ENCODE measurements at places on chromosomes 11 and 22.

GRCh38 chr22:29716814-29717545 lies 2.8 kb upstream of the CABP7 start:
- DNase-seq: no peak

DNA sequence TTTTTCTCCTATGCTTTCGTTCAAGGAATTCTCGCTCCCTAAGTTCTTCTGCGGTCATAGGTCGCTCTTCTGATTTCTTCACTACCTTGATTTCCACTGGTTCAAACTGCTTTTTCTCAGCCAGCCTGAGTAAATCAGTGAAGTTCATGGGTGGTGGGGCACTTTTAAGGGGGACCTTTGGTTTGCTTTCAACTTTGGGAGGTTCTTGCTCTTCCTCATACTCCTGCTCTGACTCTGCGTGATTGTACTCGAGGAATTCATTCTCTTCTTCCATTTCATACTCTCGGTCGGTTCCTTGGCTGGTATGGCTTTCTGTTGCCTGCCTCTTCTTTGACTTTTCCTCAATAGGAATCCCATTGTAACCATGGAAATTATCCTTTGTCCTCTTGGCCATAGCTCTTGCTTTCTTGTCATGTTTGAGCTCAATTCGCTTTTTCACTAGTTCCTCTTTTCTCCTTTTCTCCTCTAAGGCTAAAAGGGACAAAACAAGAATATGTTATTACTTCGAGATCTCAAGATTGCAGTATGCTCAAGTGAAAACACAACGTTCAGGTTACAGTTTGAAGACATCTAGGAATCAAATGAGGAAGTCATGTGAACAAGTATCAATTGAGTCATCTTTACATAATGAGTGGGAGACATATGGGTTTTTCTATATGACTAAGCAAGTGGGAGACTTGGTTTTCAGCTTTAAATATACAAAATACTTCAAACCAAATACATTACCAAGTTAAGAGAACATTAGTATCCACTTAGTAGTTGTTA lies 16.2 kb downstream of the MISFA start:
- DNase-seq: no peak

GRCh38 chr22:24523873-24524272 lies 28.7 kb downstream of the UPB1 start:
- DNase-seq: no peak

DNA sequence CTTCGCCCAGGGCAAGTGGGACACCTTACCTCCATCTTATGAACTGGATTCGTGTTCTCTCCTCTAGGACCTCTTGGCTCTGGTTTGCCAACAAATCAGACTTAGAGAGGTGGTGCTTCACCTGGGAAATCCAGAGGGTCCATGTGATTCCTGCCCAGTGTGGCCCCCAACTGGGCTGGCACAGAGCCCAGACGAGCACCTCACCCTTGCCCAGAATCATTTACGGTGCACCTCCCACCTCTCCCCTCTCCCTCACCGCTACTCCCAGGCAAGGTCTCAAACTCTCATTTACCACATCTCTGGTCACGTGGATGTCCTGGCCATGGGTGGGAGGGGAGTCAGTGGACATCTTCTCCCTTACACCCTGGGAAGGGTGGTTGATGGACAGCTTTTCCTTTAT lies 1.1 kb downstream of the SPATA19 start:
- DNase-seq: no peak

- no peak for DNase-seq
These were observed 16.3 kb upstream of the C11orf87 start for GRCh38 chr11:109405671-109406070.

DNA sequence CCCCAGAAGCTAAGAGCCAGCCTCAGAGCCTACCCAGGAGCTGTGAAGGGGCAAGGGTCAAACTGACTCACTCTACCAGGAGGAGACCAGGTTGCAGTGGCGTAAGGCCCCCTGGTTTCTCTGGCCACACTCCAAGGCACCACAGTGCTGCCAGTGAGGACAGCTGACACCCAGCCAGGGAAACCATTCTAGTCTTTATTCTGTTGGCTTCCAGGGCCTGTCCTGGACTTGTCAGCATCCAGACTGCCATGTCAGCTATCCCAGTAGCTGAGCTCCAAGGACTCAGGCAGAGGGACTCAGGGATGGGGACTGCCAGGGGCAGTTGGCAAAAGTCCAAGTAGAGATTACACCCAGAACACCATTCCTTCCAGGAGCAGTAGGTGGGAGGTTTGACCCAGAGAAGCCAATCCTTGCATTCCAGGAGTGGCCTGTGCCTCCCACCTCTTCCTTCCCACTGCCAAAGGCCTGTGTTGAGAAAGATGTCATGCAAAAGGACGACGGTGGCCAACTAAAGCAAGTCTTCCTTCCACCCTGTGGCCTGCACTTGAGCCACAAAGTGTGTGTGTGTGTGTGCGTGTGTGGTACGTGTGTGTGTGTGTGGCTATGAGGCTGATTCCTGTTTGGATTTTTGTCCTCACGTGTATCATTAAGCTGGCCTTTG lies 3.6 kb upstream of the MAPK8IP1 start:
- no peak for DNase-seq

DNA sequence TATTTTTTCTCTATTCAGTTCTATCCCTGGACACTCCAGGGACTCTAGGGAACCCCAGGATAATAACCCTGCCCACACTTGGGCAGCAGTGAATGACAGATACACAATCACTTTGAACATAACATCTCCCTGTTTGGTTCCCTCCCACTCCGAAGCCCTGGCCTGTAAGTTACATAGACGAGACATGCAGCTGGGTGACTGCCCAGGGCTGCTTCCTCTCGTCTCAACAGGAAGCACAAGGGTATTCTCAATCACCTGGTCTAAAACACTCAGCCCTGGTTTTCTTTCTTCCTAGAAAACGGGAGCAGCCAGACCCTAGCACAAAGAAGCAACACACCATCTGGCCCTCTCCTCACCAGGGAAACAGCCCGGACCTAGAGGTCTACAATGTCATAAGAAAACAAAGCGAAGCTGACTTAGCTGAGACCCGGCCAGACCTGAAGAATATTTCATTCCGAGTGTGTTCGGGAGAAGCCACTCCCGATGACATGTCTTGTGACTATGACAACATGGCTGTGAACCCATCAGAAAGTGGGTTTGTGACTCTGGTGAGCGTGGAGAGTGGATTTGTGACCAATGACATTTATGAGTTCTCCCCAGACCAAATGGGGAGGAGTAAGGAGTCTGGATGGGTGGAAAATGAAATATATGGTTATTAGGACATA lies 19.4 kb downstream of the LAYN start:
- no peak for DNase-seq

- DNase-seq: no peak
These were observed 5.4 kb upstream of the RPS6KB2 start for GRCh38 chr11:67422891-67423290.

- no peak for DNase-seq
These were observed 192.3 kb upstream of the CADM1 start for GRCh38 chr11:115696563-115696962.

DNA sequence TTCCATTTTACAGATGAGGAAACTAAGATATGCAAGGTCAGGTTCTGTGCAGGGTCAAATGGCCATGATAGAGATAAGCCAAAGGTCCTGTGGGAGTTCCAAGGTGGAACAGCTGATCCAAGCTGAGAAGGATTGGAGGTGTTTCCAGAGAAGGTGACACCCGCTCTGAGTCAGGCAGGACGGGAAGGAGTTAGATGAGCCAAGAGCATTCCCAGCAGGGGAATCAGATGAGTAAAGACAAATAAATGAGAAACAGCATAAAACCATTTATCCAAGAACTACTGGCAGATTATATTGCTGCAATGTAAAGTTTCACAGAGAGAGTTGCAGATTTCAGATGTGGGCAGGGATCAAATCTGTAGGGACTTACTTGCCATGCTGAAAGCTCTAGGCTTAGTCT lies 18.9 kb upstream of the HEPHL1 start:
- DNase-seq: no peak

- DNase-seq: no peak
These were observed 32.9 kb upstream of the GAL start for GRCh38 chr11:68651208-68651984.

GRCh38 chr11:87517351-87517750 lies 479.6 kb downstream of the TMEM135 start:
- DNase-seq: no peak

DNA sequence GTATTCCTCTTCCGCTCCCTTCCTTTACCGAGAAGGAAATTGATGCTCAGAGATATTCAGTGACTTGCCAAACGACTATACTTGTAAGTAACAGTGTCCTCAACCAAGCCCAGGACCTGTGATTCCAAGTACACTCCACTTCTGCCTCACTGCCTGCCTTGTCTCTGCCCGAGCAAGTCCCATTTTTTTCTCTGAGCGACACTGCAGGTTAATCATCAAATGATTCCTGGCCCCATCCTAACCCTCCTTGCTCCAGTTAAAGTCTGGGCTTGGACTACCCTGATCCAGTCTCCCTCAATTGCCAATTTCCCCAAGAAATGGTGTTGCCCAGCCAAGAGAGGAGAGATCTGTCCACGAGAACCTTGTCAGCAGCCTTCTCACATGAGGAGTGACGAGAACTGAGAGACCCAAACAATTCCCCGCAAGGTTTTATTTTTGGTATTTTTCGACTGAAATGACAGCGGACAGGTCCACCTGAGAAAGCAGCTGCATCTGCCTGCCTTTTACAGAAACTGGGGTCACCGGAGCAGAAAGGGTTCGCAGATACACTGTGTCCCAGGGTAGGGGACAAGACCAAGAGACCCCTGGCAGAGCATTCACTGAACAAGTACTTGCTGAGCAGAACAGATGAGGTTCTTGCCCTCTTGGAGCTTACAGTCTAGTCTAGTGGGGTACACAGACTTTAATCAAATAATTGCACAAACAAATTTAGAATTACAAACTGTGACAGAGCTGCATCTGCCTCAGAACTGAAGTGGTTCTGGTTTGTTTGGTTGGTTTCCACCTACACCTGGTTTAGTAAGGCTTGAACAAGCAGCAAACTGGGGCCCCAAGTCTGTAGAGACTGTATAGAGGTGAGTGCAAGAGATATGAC lies 11.4 kb downstream of the POU2AF1 start:
- no peak for DNase-seq

- no peak for DNase-seq
These were observed 55.1 kb downstream of the AAMDC start for GRCh38 chr11:77876045-77876444.

GRCh38 chr22:36141481-36141880 lies 19.1 kb downstream of the APOL3 start:
- no peak for DNase-seq

GRCh38 chr11:10641912-10642697 lies 51.5 kb downstream of the IRAG1 start:
- DNase-seq: no peak

DNA sequence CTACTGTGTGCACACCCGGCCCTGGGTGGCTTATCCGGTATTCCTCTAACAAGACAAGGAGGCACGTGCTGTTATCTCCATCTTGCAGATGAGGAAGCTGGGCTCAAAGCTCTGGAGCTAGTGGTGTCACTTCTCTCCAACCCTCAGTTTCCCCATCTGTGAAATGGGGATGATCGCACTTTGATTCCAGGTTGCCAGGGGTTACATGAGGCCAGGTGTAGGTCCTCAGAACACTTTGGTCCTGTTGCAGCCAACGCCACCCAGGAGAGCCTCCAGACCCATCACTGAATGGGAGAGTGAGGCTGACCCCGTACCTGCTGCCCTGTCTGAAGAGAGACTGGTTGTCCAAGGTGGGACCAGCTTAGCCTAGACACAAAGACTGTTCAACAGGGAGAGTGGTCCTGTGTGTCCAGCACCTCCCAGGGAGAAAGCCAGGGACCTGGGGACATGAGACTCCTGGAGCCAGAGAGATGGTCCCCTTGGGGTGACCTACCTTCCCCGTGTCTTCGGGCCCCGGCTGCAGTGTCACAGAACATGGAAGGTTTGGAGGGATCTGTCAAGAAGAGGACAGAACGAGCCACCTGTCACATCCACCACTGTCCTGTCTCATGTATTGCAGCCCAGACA lies 41.0 kb downstream of the TPBGL start:
- no peak for DNase-seq

DNA sequence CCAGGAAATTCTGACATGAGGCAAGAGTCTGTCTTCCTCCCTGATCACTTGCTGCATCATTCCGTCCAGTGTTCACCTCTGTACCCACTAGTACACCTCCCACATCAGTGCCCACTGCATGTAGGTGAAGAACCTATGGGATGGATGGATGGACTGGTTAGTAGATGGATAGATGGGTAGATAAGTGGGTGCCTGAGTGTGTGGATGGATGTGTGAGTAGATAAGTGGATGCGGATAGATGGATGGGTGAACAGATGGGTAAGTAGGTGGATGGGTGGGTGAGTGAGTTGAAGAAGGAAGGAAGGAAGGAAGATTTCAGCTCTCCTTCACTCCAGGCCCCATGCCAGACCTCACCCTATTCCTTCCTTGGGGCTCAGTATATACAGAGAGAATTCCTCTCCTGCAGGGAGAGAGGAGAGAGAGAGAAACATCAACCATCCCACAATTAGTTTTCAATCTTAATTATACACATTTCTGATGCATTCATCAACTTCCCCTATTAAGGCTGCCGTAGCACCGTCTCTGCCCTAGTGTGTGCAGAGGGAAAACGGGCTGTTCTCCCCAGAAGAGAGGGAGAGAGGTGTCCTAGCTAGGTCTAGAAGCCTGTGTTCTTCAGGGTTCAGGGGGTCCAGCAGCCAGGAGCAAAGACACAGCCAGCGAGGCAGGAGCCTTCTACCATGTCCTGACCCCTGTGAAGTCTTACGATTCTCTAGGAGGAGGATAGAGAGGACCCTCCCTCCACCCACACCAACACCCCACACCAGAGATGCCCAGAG lies 125.3 kb downstream of the BUD13 start:
- DNase-seq: no peak

- peak; percentile 48 for DNase-seq
These were observed 1.1 kb downstream of the RSF1 start for GRCh38 chr11:77819411-77819920.

GRCh38 chr22:41596776-41597634 lies 7.4 kb upstream of the PMM1 start:
- no peak for DNase-seq

- no peak for DNase-seq
These were observed 412.7 kb downstream of the SOX6 start for GRCh38 chr11:15943418-15944197.
